Stimulated activated CD4-positive, alpha-beta T cell treated with anti-CD3 and anti-CD28 coated beads, Interleukin-15, amount 100 ng/mL, for 48 hours (primary cell): ENCODE measurements at places on chromosomes 16 and 17.

GRCh38 chr17:412211-413015 is 59.8 kb upstream of the RPH3AL start:
- no peak for DNase-seq

DNA sequence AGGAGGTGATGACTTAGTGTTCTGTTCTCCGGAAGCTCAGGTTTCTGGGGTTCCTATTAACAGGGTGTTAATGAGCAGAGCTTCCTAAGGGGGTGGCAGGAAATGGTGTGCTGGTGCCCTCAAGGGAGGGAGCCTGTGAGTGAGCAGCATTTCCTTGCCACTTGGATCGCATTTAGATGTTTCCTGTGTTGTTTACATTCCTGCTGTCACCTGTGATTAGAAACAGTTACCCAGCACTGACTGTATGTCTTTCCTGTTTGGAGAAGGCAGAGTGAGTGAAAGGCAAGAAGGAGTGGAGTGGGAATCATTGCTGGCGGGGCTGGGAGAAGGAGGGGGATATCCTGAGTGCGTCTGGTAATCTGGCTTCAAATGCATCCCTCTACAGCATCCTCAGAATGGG is 214.6 kb downstream of the CCDC182 start:
- no peak for DNase-seq

GRCh38 chr16:25896411-25896810 is 204.7 kb downstream of the HS3ST4 start:
- no peak for DNase-seq

DNA sequence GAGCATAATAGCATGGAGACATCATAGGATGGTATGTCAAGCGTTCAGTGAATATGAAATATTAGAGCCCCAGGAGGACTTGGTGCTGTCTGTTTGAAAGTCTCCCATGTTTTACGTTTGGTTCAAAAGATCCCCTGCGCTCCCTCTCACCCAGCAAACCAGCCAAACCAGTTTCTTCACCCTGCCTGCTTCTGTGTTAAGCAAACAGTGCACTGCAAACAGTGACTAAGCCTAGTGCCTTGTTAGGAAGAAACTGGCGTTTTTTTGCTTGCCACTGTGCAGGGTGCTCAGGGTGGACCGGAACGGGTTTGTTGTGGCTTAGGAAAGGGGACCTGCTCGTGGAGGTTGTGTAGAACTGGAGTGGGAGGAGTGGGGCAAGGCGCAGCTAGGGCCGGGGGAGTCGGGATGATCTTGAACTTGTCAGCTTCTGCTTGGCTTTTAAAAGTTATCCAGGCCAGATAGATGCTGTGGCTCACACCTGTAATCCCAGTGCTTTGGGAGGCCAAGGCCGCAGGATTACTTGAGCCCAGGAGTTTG is 7.7 kb downstream of the CDH1 start:
- no peak for DNase-seq

GRCh38 chr16:57045694-57046381 is 46.5 kb upstream of the CPNE2 start:
- no peak for DNase-seq

- DNase-seq, result no peak
These were observed 85.6 kb downstream of the CLEC16A start for GRCh38 chr16:11029948-11030347.
